ENCODE measurements at places on chromosomes 12 and 14.

- no peak for DNase-seq
Observed at GRCh38 chr12:104230304-104231095, 14.9 kb downstream of the TXNRD1 start.

GRCh38 chr14:102505000-102505619 lies 4.5 kb downstream of the ANKRD9 start:
- DNase-seq, result no peak

DNA sequence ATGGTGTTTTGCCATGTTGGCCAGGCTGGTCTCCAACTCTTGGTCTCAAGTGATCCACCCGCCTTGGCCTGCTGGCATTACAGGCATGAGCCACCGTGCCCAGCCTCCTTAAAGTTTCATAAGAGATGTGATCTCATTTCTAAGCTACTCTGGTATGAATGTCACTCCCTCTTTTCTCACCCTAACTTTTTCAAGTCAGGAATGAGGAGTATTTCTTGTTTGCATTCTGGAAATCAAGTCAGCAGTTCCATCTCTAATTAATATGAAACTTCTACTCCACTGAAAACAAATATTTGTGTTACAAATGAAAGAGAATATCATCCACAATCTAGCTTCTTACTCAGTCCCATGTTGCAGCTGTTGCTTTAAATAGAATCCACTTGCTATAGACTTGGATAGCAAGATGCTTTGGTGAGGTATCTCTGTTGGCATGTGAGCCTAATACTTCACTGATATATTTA lies 61.3 kb downstream of the ARF6 start:
- DNase-seq, result no peak

GRCh38 chr12:30573145-30573544 lies 122.5 kb downstream of the IPO8 start:
- DNase-seq, result no peak

- no peak for DNase-seq
Observed at GRCh38 chr14:102906616-102907302, 15.7 kb upstream of the AMN start.

DNA sequence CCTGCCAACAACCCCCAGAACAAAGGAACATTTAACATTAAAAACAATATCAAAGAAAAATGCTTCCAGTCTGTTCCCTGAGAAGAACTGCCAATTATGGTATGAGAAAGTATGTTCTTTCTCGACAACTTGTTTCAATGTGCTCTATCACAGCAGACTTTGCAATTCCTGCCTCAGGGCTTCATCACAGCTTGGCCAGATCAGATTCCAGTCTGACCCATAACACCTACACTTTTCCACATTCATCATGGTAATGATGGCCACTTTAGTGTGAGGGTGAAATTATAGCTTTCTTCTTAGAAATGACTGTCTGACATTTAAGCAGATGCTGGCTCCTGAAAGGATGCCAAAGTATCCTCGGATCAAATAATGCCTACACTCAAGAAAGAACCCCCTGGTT lies 17.0 kb downstream of the NEK9 start:
- DNase-seq, result no peak

- no peak for DNase-seq
Observed at GRCh38 chr12:108394196-108394595, 55.1 kb upstream of the CMKLR1 start.

- DNase-seq, result no peak
Observed at GRCh38 chr12:125092108-125092871, 27.1 kb downstream of the AACS start.

- peak; percentile 53 for DNase-seq
Observed at GRCh38 chr12:15726027-15726877, 62.9 kb downstream of the EPS8 start.

DNA sequence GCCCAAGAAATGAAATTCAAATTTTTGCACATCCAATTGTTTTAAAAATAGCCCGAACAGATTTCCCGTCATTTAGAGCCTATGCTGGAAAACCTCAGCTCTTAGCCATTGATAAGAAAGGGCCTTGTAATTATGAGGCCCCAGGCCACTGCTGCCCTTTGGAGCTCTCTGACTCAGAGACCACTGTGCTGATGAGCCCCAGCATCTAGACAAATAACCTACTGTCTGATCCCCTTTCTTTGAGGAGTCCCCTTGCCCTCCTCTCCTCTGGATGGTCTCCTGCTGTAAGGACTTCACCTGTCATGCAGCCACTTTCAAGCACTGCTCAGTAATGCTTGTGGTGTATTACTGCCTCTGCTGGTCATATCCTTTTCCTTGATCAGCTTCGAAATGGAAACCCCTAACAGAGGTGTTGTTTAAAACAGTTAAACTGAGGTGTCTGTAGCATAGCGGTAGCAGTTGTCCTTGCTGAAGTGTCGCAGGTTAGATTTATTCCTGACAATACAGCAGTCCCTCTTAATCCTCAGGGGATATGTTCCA lies 159.9 kb upstream of the SRRM4 start:
- DNase-seq, result no peak

- DNase-seq, result no peak
Observed at GRCh38 chr14:73710737-73711136, 3.4 kb downstream of the PNMA1 start.

DNA sequence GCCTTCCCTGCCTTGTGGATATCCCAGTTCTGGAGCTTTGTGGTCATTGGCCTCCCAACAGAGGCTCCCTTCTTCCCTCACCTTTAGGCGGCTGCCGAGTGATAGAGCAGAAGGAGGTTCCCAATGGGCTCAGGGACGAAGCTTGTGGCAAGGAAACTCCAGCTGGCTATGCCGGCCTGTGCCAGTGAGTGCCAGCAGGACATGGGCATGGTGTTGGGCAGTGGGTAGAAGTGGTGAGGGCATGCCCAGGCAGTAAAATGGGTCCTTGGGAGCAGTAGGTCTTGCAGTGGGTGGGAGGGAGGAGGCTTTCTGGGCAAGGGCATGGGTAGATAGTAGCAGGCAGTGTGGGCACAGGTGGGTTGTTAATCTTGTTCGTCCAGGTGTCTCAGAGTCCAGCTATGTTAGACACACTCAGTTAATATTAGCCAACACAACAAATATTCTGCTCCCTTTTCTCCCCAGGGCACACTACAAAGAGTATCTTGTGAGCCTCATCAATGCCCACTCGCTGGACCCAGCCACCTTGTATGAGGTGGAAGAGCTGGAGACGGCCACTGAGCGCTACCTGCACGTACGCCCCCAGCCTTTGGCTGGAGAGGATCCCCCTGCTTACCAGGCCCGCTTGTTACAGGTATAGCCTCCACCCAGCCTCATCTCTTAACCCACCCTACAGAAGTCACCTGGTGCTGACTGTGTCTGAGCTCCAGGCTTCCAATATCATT lies 1.1 kb upstream of the IRF9 start:
- DNase-seq, result no peak

GRCh38 chr14:62126879-62127478 lies 364.8 kb downstream of the SNAPC1 start:
- DNase-seq, result no peak

GRCh38 chr14:94646066-94646465 lies 33.9 kb downstream of the SERPINA3 start:
- no peak for DNase-seq

DNA sequence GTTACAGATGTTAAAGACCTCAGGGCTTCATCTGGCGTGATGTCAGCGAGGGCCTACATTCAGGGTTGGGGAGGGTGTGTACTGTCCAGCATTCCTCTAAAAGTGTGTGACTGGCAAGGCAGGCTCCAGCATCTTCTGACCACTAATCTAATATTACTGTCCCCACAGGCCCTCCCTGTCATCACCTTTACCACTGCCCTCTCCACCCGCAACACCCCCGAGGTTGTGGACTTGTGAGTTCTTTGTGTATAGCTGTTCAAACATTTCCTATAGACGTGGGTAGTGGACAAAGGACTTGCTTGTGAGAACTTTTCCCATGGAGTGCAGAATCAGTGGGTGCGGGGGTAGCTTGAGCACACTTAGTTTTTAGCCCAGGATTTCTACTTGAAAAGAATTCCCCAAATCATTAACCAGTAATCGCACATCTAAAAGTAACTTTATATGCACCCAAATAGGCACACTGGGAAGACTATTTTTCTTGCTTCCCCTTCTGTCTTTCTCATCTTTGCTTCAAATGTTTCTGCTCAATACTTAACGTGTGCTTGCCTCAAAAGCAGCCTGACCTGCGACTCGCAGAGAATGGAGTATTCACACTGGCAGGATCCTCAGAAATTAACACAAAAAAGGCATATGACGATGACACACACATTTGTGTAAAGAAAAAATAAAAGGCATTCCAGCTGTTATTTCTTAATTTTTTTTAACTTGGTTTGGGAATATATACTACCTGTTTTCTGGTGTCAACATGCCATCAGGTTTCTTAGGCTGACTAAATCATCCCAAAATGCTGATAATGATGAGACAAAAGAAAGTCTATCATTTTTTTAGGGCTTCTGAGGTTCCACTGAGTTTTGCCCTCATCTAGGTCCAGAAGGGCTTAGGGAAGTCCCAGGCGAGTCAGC lies 158.4 kb upstream of the HIF1A start:
- peak; percentile 43 for DNase-seq

GRCh38 chr12:28506271-28506670 lies 316.0 kb downstream of the CCDC91 start:
- DNase-seq, result no peak

- DNase-seq, result no peak
Observed at GRCh38 chr12:42166501-42166900, 21.8 kb upstream of the GXYLT1 start.

DNA sequence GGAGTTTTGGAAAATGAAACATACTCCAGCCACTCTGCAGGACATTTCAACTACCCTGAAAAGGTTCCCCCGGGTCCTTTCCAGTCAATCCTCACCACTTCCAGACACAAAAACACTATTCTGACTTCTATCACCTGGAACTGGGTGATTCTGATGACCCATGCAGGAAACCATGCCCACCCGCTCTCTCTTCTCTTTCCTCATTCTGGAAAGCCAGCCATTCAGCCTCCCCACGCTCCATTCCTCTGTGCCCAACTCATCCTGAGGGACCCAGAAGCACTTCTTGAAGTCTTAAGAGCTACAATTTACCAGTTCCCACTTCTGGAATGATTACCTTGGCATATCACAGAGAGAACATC lies 3.2 kb downstream of the CCDC88C start:
- no peak for DNase-seq

DNA sequence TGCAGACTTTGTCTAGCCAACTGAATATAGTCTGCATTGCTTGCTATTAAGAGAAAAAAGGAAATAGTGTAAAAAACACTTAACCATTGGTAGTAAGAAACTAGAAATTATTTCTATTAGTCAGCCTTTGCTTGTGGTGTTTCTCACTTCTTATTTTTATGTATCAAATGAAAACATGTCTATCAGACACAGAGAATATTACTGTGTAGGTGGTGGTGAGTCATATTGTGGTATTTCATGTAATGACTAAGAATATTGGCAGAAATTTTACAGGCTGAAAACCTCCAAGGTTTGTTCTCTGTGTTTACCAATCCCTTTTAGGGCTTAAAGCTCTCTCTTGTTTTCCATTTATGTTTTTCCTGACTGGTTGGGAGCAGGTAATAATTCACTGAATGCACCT lies 87.2 kb downstream of the DAAM1 start:
- peak; percentile 35 for DNase-seq

DNA sequence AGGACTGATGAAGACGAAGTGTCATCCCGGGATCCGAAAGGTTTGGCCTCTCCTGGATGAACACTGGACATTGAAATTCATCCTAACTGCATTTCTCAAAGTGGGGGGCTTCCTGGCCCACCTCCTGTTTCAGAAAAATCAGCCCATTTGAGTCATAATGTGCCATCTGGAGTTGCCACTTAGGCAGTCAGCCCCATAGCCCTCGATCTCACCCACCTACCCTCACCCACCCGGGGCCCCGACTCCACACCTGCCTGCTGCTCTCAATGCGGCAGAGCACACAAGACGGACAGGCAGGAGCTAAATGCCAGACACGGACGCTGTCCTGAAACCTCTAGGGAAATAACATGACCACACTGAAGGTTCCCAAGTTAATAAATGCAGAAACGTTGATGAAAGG lies 12.6 kb downstream of the DLK1 start:
- no peak for DNase-seq

- DNase-seq, result no peak
Observed at GRCh38 chr12:30942936-30943335, 16.4 kb downstream of the TSPAN11 start.

GRCh38 chr14:99190696-99191394 lies 81.2 kb downstream of the BCL11B start:
- no peak for DNase-seq

DNA sequence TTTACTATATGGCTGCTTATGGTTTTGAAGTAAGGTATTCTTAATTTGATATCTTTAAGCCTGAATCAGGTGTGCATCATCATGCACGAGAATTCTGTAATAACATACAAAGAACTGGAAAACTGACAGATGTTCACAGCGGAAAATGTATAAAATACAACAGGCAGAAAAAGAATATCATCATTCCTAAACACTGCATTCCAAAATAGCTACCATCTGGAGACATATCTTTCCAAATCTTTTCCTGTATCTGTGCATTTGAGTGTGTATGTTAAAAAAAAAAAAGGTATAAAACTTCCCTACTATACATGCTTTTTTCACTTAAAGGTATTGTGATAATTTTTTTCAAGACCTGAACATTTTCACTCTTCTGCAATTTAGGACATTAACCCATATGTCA lies 13.7 kb downstream of the PTPRO start:
- no peak for DNase-seq

DNA sequence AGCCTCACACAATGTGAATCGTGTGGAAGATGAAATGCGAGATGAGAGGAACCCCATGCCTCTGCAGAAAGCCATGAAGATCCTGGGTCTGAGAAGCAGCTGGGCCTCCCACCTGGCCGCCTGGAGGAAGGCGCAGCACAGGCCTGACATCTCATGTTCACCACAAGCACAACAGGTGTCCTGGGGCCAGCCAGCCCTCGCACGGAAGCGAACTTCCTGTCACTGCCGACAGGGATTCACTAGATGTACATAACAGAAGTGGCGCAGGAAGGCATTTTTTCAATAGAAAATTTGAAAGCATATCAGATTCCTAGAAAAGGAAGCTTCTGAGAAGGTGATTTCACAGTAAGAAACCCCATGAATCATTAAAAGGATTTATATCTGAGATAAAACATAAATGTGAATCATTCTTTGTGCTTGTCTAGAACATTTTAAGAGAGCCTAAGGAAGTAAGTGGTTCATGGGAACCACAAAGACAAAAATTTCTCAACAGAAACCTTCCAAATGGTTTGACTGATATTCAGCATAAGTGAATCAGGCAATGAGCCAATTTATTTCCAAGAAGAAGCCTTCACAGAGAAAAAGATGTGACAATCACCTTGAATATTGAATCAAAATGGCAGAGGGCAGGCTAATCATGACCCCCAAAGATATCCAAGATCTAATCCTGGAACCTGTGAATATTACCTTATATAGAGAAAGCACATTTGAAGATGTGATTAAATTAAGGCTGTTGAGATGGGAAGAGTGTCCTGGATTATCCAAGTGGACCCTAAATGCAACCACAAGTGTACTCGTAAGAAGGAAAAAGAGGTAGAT lies 311.9 kb downstream of the DUSP6 start:
- DNase-seq, result peak; percentile 33

GRCh38 chr14:95814363-95815225 lies 62.0 kb upstream of the TUNAR start:
- DNase-seq, result no peak
